ENCODE measurements at places on chromosomes 5 and 9. TPM values are rescaled to one million over a fixed set of nuclear protein-coding genes. Genes with fewer than 3 reads are reported as not detected.

ADRA1B gene
- polyA plus RNA-seq, result not detected

SLC6A18 gene
- not detected for polyA plus RNA-seq

TMEM171 gene
- not detected for polyA plus RNA-seq

OR1L4 gene
- not detected for polyA plus RNA-seq

PHYHD1 gene
- polyA plus RNA-seq, result not detected

SIGMAR1 gene
- polyA plus RNA-seq, result 75.8 TPM

CARD9 gene
- polyA plus RNA-seq, result 0.52 TPM
